Left renal cortex interstitium (tissue), 4 donors: ENCODE measurements at places on chromosomes 4 and X.

DNA sequence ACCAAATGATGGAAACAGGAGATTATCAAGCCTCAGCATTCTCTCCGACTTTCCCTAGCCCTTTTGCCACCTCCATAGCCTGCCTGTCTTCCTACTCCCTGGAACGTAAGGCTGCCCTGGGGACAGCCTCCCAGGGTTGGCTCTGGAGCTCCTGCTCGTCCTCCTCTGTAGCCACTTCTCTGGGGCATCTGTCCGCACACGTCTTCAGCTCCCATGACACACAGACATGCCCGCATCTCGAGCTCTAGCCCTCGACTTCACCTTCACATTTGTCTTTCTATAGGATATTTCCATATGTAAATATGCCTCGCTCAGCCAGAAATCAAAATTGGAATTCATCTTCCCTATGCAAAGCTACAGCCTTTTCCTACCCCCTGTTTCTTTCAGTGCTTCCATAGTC, 67.7 kb downstream of the TSC22D3 start:
- DNase-seq: no peak

DNA sequence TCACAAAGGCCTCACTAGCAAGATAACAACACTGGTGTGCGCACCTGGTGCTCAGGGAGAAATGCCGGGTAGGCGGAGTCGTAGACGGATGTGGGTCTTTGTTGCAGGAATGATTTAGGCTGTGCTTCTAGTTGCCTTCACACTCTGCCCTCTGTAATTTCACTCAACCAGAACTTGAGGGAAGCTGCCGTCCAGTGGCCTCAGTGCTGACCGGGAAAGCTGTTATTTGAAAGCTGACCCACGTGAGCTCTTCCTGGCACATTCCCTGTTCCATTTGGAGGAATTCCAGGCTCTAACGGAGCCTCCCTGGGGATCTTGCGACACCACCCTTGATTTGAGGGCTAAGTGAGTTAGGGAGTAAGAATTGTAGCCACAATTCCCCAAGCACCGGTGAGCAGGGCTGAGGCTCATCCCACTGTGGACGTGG, 15.9 kb downstream of the SH3TC1 start:
- DNase-seq: no peak

- DNase-seq: no peak
Measured at GRCh38 chr4:3765271-3766035, 732 bp upstream of the ADRA2C start.

DNA sequence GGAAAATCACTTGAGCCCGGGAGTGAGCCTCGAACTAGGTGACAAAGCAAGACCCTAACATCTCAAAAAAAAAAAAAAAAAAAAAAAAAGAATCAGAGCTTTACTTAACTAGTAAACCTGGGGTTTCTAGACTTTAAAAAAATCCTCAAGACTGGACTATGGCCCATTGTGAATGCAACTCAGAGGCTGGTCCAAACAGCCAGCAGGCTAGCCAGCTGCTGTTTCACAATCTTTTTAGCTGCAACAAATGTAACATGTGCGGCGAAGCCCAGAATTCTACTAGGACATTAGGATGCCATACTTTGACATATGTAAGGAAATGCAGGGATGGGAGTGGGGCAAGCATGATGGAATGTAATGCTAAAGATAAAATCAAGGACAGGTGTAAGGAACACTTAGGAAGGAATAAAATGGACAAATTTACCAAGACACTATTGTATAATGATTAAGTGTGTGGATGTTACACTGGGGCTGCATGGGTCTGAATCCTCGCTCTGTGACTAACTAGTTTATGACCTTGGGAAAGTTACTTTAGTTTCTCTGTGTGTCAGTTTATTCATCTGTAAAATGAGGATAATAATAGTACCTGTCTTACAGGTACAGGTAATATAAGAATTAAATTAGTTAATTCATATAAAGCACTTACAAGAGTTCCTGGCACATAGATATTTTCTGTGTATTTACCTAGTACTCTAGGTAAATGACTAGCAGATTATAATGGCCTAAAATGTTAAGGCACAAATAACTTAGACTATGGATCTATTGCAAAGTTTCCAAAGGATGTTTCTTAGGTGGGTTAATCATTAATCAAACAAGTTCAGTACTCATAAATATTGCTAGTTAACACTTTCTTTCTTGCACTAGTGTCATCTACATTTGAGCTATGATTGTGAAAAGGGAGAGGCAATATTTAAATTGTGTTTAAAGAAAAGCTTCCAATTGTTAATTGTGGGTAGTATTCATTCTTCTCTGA, 49.5 kb downstream of the HELQ start:
- DNase-seq: no peak

GRCh38 chr4:40828661-40829060, 78.9 kb downstream of the NSUN7 start:
- no peak for DNase-seq

- no peak for DNase-seq
Measured at GRCh38 chr4:1567519-1567807, 116.7 kb downstream of the FAM53A start.

DNA sequence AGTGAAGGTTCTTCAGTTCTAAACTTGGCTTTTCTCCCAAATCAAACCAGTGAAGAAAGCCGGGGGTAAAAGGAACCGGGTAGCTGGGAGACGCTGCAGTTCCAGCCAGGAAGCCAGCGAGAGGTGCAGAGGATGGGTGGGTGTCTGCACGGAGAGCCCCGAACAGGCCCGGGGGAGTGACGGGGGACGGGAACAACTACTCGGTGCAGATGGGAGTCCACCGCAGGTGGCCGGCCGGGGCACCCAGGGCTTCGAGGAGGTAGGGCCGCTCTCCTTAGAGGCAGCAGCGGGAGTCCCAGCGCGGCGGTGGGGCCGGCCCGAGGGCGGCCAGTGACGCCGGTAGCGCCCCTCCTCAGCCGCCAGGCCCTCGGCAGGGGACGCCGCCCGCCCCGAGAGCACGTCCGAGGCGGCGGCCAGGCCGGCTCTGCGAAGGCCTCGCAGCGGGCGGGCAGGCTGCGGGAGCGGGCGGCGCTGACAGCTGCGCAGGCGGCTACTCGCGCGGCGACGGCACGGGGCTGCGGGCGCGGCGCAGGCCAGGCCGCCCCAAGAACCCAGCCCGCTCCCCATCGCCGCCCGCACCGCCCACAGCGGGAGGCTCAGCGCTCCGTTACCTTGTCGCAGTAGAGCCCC, 449 bp downstream of the FBXL5 start:
- peak; percentile 36 for DNase-seq

GRCh38 chr4:141807103-141807891, 170.9 kb downstream of the IL15 start:
- no peak for DNase-seq

- no peak for DNase-seq
Measured at GRCh38 chr4:18388039-18388438, 366.5 kb upstream of the LCORL start.

DNA sequence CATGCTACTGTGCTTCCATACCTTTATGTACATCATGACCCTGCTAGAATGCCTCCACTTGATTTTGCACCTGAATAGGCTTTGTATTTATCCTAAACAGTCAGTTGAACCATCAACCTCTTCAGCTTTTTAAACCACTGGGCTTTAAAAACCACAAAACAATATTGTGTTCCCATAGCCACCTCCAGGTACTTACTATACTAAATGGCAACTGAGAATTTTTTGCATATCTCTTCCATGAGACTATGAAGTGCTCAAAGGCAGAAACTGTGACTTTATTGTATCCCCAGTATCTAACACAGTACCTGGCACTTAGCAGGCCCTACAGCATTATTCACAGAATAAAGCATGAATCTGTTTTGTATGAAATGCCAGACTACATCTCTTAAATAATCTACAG, 39.7 kb downstream of the ANAPC10 start:
- DNase-seq: no peak

DNA sequence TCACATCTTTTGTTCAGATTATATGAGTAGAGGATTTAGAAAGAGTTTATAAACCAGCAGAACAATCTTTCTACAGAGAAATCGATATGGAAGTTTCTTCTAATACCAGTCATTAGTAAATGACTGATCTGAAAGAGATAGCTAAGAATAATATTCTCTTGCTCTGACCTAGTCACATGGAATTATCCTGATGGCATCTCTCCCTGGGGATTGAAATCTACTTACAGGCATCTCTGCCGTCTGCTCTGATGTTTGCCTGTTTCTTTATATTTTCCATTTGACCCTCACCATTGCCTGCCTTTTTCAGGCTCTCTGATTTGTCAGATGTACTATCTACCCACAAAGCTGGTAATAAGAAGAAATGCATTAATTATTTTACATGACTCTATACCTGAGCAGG, 1157.3 kb downstream of the PCDH7 start:
- no peak for DNase-seq

GRCh38 chr4:163161536-163162205, 5.0 kb downstream of the NAF1 start:
- no peak for DNase-seq

DNA sequence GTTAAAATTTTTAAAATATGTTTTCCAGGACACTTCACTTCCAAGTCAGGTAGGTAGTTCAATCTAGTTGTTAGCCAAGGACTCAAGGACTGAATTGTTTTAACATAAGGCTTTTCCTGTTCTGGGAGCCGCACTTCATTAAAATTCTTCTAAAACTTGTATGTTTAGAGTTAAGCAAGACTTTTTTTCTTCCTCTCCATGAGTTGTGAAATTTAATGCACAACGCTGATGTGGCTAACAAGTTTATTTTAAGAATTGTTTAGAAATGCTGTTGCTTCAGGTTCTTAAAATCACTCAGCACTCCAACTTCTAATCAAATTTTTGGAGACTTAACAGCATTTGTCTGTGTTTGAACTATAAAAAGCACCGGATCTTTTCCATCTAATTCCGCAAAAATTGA, 49.7 kb downstream of the XIAP start:
- no peak for DNase-seq

GRCh38 chr4:119110121-119110520, 25.5 kb upstream of the MYOZ2 start:
- no peak for DNase-seq

GRCh38 chr4:17583941-17584340, 6.9 kb downstream of the LAP3 start:
- no peak for DNase-seq

DNA sequence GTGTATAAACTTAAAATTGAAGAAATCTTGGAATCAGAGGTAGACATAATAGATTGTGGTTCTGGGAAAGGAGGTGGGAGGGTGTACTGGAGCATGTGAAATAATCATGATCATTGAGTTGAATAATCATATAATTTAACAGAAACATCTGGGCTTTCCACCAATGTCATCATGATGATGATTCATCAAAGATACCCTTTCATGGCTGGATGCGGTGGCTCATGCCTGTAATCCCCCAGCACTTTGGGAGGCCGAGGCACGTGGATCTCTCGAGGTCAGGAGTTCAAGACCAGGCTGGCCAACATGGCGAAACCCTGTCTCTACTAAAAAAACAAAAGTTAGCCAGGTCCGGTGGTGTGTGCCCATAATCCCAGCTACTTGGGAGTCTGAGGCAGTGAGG, 6.7 kb upstream of the RUFY3 start:
- no peak for DNase-seq
